Activated CD4-positive, alpha-beta T cell treated with anti-CD3 and anti-CD28 coated beads for 4 hours (primary cell): ENCODE measurements at places on chromosomes 4 and X.

DNA sequence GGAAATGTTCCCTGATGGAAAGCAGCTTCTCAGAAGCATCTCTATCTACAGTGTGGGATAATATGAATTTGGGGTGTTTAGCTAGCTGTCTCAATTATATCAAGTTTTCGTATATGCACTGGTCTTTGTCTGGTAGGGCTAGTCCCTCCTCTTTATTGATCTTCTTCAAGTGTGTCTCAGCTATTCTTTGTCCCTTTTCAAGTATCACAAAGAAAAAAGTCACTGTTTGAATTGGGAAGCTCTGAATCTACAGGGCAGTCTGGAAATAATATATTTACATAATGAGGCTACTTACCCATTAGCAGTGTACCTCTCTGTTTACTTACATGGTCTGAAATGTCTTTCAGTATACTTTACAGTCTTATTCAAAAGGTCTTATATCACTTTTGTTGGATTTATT lies 526.0 kb downstream of the IL1RAPL1 start:
- no peak for DNase-seq

- no peak for DNase-seq
Observed at GRCh38 chrX:48913605-48914366, 2.3 kb upstream of the SLC35A2 start.

DNA sequence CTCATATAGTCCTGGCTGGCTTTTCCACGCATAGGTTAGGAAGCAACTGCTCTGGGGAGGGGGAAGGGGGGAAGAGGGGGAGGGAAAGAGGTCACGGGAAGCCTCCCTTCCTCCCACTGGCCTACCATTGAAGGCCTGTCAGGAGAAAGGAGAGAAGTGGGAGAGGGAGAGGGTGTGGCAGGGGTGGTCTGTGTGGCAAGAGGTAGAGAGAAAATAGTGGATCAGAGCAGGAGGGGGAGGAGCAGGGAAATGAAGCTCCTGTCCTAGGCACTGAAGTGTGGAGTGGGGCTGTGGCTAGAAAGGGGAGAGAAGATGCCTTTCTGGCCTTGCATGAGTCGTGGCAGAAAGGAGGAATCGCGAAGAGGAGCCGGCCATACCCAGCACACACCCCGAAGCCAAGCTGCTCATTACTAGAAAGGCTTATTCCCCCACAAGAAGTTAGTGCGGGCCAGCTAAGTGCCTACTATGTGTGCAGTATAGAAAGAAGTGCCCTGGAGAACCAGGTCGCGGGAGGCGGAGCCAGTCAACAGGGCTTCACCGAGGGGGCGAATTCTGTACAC lies 1.1 kb upstream of the TMEM164 start:
- no peak for DNase-seq

DNA sequence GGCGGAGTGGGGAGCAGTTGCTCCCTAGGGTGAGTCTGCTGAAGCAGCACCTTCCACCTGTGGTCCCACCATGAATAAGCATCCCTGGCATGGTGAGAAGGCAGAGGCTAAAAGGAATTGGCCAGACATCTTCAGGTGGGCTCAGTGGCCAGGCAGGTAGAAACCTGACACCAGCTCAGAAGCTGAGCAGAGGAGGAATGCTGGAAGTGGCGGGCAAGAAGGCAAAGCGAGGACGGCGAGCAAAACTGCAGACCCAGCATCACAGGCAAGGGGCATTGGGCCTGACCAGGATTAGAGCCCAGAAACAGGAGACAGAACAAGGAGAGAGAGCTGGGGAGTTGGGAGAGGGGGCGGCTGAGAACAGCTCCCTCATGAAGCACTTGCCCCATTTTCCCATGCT lies 25.3 kb downstream of the TSC22D3 start:
- no peak for DNase-seq

DNA sequence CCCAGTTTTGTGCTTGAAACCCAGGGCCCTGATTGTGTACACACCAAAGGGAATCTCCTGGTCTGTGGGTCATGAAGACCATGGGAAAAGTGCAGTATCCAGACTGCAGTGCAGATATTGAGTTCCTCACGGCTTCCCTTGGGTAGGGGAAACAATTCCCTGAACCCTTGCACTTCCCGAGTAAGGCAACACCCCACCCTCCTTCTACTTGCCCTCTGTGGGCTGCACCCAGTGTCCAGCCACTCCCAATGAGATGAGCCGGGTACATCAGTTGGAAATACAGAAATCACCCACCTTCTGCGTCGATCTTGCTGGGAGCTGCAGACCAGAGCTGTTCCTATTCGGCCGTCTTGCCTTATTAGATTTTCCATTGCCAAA lies 134.2 kb downstream of the FNIP2 start:
- no peak for DNase-seq

- no peak for DNase-seq
Observed at GRCh38 chrX:150254909-150255308, 108.2 kb upstream of the MAMLD1 start.

DNA sequence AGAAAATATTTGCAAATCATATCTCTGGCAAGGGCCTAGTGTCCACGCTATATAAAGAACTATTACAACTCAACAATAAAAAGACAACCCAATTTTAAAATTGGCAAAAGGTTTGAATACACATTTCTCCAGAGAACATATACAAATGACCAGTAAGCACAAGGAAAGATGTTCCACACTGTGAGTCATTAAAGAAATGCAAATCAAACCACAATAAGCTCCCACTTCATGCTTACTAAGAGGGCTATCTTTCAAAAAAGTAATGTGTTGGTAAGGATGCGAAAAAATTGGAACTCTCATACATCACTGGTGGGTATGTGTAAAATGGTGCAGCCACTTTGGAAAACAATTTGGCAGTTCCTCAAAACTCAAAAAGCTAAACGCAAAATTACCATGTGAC lies 884.0 kb upstream of the INTU start:
- DNase-seq = no peak

DNA sequence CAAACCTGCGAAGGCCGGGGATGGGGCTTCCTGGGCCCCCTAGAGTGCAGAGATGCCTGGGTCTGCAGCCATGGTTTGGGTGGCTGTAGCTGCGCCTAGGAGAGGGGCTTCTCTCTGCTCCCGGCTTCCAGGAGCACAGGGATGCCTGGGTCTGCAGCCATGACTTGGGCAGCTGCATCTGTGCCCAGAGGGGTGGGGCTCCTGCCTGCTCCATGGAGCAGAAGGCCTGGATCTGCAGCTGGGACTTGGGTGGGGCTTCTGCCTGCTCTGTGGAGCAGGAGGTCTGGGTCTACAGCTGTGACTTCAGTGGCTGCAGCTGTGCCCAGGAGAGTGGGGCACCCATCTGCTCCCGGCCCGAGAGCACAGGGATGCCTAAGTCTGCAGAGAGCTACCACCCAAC lies 20.8 kb downstream of the SPON2 start:
- DNase-seq = no peak

GRCh38 chr4:6887591-6888371 lies 21.8 kb upstream of the TBC1D14 start:
- DNase-seq = no peak

DNA sequence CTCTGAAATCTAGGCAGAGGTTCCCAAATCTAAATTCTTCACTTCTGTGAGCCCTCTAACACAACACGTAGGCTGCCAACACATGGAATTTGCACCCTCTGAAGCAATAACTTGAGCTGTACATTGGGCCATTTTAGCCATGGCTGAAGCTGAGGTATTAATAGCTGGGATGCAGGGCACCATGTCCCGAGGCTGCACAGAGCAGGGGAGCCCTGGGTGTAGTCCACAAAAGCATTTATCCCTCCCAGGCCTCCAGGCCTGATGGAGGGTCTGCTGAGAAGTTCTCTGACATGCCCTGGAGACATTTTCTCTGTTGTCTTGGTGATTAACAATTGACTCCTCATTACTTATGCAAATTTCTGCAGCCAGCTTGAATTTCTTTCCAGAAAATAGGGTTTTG lies 127.9 kb downstream of the PABPC4L start:
- DNase-seq = no peak

- no peak for DNase-seq
Observed at GRCh38 chr4:6111354-6111960, 88.9 kb downstream of the JAKMIP1 start.

DNA sequence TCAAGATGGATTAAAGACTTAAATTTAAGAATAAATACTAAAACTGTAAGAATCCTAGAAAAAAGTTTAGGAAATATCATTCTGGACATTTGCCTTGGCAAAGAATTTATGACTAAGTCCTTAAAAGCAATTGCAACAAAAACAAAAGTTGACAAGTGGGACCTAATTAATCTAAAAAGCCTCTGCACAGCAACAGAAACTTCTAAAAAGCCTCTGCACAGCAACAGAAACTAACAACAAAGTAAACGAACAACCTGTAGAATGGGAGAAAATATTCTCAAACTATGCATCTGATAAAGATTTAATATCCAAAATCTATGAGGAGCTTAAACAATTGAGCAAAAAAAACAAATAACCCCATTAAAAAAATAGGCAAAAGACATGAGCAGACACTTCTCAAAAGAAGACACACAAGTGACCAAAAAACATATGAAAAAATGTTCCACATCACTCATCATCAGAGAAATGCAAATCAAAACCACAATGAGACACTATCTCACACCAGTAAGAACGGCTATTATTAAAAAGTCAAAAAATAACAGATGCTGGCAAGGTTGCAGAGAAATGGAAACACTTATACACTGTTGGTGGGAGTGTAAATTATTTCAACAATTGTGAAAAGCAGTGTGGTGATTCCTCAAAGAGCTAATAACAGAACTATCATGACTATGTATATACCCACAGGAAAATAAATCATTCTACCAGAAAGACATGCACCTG lies 5.5 kb upstream of the OPRPN start:
- DNase-seq = no peak

DNA sequence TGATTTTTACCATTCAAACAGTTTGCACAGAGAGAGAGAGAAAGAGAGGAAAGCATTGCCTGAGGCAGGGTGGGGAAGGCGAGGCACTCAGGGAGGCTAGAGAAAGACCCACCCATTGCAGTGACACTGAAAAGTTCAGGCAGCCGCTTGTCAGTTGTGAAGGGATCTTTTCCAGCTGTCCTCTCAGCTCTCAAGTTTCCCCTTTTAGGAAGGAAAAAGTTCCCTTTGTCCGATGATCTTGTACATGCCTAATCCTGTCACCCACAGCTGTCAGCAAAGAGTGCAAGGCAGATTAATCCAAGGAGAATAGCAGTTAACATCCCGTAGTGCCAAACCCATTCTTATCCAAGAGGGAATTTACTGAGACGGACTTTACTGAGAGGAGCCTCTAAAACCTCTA lies 255.0 kb downstream of the MAGEB5 start:
- DNase-seq = no peak

GRCh38 chr4:6918338-6918737 lies 8.7 kb downstream of the TBC1D14 start:
- DNase-seq = no peak

- DNase-seq = no peak
Observed at GRCh38 chr4:6845027-6845426, 62.5 kb downstream of the KIAA0232 start.

DNA sequence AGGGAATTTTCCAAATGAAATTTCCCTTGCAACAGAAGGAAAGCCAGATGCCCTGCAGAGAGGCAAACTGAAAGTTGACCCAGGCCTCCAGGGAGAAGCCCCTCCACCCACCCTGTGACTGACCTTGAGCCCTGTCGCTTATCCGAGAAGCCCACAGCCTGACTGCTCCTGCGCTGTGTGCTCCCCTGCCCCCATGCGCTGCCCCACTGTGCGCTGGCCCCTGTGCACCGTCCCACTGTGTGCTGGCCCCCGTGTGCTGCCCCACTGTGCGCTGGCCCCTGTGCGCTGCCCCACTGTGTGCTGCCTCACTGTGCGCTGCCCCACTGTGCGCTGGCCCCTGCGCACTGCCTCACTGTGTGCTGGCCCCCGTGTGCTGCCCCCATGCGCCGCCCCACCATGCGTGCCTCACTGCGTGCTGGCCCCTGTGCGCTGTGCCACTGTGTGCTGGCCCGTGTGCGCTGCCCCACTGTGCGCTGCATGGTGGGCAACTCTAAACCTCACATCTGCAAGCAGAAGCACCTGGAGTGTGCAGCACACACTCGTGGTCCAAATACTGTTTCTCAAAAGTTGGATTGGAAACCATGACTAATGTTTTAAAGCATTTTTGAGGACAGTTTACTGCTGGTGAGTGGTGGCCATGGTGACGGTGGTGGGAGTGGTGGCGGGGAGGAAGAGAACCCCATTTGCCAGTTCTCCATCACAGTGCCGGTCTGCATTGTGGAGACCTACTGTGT lies 8.3 kb upstream of the GRPEL1 start:
- DNase-seq = no peak

- DNase-seq = no peak
Observed at GRCh38 chr4:8152090-8152864, 6.3 kb downstream of the ABLIM2 start.

DNA sequence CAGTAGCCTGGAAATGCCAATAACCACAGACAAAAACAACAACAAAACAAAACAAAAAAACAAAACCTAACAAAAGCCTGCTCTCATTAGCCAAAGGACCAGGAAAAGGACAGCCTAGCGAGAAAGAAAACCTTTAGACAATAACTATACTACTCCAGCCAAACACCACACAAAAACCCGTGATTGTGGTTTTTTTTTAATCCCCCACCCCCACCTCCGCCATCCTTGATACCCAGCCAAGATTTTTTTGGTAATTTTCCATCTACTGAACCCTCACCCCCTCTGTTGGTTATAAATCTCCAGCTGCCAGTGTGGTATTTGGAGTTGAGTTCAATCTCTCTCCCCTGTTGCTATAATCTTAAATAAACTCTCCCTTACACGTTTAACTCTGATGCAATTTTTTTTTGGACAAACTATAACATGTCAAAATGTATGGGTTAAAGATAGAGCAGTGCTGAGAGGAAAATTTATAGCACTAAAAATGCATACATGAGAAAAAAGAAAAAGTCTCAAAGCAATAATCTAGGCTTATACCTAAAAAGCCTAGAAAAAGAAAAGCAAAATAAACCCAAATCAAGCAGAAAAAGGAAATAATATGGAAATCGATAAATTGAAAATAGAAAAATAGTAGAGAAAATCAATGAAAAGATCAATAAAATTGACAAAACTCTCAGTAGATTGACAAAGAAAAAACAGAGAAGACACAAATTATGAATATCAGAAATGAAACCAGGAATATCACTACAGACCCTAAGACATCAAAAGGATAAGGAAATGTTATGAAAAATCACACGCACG lies 83.7 kb downstream of the NAT8L start:
- DNase-seq = no peak

DNA sequence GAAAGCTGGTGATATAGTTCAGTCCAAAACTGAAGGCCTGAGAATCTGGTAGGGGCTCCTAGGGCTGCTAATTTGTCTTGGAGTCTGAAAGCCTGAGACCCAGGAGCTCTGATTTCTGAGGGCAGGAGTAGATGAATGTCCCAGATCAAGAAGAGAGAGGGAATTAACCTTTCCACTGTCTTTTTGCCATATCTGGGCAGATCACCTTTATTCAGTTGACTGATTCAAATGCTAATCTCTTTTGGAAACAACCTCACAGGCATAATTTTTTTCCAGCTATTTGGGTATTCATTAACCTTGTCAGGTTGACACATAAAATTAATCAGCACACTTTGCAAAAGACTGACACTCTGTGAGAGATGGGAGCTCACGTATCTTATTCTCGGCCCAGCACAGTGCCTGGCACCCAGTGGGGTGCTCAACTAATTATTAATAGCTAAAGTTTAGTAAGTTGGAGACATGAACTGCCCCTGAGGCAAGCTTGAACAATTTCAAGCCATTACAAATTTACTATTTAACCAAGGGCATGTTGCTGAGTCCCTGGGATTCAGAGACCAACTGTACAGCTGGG lies 114.3 kb downstream of the CPEB2 start:
- no peak for DNase-seq
